ENCODE measurements at places on chromosomes 4 and X.

GRCh38 chr4:55884093-55884850 is 30.8 kb downstream of the EXOC1 start:
- peak; percentile 5 for DNase-seq

DNA sequence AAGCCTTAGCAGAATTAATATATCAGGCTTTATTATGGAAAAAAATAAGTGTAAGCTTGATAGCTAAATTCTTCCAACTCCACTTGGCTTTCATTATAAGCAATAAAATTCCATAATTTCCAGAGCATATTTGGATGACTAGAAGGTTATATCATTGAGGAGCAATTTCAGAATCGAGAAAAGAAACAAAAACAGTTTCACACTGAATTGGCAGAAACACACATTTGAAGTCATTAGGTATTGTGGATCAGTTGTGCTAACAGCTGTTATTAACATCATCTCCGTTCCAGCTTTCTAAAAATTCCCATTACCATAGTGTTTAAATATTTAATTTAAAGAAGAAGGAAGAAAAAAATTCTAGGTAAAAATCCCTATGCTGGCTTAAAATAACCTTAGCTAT is 92.6 kb downstream of the ANTXR2 start:
- DNase-seq, result peak; percentile 48

- no peak for DNase-seq
Measured at GRCh38 chr4:105634402-105635080, 73.9 kb downstream of the INTS12 start.

DNA sequence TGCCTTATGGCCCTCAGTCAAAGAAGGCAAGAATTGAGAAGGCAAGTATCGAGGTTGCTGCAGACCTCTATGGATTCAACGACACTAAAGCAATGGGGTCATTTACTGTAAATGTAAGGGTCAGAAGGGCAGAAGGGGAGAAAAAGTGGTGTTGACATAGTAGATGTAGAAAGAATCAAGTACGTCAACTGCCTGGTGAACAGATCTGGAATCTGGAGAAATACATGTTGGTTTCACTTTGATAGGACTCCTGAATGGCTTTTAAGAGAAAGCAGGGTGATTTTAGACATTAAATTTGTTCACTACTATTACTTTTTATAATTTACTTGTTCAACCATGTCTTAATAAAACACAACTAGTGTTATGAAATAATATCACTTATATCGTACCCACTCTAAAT is 81.3 kb upstream of the FSTL5 start:
- no peak for DNase-seq

DNA sequence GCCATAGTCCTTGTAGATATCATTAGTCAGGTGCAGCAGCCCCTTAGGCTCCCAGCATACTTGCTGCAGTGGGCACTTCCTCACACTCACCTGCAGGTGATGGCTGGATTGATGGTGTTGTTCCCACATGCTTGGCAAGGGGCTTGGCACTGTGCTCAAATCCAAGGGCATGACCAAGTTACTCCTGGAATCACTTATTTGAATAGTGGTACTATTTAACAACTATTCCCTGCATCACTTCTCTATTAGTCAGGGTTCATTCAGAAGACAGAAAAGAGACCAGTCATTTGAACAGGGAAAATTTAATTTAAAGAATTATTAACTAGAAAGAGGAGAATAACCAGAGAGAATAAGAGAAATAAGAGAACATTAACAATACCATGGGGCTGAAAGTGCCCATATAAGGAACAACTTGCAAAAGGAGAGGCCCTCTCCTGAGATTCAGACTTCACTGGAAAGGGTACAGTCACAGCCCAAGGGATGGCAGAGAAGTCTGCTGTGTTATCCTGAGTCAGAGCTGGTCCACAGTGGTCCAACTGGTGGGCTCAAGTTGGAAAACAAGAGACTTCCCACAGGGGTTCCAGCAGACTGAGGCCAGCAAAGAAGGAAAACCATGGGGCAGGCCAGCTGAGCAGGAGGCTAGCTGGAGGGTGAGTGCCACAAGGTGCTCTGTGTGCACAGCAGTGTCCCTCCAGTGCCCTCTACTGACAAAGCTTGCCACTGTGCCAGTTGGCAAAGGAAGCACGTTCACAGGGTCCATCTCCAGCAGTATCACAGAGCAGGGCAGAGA is 9.8 kb downstream of the SPP1 start:
- DNase-seq, result peak; percentile 45

Measured in NCI-H1694 treated with DMSO at 0.1 percent for 48 hours (cell line).